ENCODE measurements at places on chromosomes 2 and 18.

DNA sequence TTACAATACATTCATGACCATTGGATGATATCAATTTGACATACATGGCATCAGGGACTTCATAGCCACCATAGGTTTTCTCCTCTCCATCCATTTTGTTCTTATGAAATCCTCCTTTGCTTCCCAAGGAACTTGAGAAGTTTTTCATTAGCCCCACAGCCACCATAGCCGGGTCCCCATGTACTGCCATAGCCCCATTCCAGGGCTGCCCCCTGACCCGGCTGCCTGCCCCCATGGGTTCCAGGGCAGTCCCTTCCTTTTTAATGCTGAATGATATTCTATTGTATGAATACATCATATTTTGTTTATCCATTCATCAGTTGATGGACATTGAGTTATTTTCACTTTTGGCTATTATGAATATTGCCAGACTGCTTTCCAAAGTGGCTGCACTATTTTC lies 20.4 kb downstream of the ATP6V1B1 start:
- no peak for DNase-seq

GRCh38 chr2:191049728-191050639 lies 36.0 kb upstream of the STAT1 start:
- no peak for DNase-seq

- no peak for DNase-seq
Measured at GRCh38 chr2:9441556-9441955, 18.1 kb downstream of the CPSF3 start.

DNA sequence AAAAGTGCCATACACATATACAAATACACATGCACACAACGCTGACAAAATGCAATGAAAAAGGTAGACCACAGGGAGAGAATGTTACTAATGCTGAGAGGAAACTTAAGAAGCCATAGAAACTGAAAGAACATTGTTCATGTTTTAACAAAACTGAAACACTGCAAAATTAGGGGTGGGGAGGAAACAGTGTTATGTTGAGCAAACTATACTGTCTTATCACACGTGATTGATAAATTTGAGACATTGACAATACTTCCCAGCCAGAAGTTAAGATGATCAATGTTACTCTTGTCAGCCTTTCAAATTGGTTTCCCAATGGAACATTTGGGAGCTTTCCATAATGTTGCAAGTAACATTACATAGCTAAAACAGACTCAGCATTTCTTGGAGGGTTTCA lies 165.5 kb downstream of the L3MBTL4 start:
- no peak for DNase-seq

DNA sequence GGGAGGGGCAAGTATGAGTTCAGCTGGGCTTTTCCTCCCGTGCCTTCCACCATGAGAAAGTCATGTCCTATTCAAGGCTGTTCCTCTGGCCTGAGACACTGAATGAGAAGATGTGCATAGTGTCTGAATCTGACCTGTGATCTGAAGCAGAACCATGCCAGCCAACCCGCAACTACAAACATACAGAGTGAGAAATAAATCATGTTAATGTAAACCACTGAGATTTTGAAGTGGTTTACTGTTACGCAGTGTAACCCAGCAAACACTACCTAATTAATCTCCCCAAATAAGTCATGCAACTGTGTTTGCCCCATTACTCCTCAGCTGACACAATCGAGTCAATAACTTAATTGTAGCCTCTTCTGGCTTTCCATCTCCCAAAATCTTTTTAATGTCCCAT lies 49.2 kb downstream of the METTL4 start:
- no peak for DNase-seq

GRCh38 chr2:37669446-37669845 lies 2.0 kb downstream of the CDC42EP3 start:
- no peak for DNase-seq

DNA sequence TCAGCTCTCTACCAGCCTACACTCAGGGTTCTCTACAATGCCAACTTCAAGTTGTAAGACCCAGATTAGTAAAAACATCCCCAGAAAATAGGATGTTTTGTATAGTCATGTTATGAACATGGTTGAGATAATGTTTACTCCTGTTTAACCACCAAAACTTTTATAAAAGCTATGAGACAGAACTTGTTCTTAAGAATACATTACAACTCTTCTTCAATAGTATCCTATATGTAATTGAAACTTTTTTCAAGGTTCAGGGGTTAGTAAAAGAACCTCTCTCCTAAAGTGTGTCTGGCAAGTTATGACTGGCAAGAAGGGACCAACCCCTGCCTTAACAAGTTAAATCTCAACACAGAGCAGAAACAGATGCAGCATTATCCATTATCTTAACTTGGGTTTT lies 118.8 kb upstream of the STK17B start:
- DNase-seq = no peak

DNA sequence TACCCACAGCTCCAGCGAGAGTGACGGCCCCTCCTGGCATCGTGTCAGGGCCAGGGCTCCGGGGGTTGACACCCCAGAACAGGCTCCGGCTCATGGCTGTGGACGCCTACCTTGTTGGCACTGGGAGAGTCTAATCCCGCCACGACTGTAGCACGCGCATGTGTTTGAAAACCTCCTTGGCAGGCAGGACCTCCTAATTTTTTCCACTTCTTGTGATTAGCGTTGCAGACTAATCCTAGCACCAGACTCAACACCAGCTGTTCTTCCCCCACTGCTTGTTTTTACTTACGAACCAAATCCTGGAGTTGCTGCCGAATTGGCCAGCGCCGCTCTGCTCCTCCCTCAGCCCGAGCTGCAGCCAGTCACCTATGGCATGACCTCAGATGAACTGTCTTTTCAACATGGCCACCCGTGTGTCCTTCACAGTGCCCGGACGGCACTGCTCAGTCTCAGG lies 110.7 kb downstream of the KLHL29 start:
- no peak for DNase-seq

GRCh38 chr2:160816916-160817499 lies 323.4 kb upstream of the RBMS1 start:
- DNase-seq = no peak

- no peak for DNase-seq
Measured at GRCh38 chr2:201929281-201930026, 104.2 kb upstream of the FZD7 start.

- no peak for DNase-seq
Measured at GRCh38 chr18:64488698-64489097, 339.8 kb upstream of the LINC00305 start.

GRCh38 chr2:147231607-147232006 lies 613.2 kb upstream of the ACVR2A start:
- DNase-seq = no peak

DNA sequence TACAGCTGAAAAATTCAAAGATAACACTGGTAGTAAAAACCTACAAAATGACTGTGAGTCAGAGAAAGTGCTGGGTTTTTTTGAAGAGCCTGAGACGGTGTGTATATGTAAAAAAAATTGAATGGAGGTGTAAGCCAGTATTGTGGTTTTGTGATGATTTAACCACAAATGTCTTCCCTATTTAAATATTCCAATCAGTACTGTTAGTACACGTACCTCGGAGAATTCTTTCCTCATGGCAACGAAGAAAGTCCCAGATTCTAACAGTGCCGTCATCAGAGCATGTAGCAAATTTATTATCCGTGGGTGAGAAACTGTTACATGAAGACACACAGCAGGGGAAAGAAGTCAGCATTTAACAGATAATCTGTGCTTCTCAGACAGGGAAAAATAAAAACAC lies 48.1 kb downstream of the WDR33 start:
- DNase-seq = no peak

DNA sequence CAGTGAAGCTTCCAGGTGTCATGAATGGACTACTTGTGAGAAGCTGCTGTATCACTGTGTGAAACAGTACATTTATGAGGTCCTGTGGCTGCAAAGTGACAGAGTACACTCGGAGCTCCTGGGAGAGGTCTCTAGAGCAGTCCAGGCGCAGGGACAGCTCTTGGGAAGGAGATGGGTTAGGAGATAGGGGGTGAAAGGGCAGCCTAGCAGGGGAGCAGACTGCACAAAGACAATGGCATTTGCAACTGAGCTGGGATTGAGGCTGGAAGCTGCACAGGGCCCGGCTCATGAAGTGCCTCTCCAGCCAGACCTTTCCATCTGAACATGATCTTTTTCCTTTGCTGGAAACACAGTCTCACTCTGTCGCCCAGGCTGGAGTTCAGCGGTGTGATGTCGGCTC lies 83.6 kb downstream of the RHOB start:
- no peak for DNase-seq

Measured in stimulated activated CD4-positive, alpha-beta T cell treated with anti-CD3 and anti-CD28 coated beads, Interleukin-4, amount 100 ng/mL, for 48 hours (primary cell).